ENCODE measurements at places on chromosomes 11 and 22. TPM values are rescaled to one million over a fixed set of nuclear protein-coding genes. Genes with fewer than 3 reads are reported as not detected.

DNA sequence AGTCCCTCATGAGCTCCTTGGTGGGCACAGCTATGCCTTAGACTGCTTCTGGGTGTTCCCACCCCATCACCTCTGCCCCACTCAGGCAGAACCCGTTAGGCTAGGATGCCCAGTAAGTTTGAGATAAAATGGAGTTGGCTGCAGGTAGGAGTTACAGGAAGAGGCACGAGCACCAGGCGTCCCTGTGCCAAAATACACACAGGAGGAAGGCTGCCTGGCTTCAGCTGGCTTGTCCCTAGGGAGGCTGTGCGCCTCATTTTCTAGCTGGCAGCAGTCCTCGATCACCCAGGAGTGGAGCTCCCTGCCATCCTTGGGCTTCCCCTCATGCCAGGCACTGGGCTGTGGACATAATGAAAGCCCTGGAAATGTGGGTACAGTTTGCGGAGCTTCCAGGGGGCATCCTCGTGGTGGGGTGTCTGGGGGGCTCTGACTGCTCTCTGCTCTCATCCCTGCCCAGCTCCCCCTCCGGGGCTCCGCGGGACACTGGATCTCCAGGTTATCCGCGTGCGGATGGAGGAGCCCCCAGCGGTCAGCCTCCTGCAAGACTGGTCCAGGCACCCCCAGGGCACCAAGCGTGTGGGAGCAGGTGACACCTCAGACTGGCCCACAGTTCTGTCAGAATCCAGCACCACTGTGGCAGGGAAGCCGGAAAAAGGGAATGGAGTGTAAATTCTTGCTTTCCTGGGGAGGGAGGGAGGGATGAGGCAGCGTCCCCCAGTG is 12.3 kb upstream of the MARK2 start:
- DNase-seq = no peak
- no peak overlapping the region for H3K27ac ChIP-seq
- H3K4me3 ChIP-seq = no peak overlapping the region
- H3K4me1 ChIP-seq = no peaks in the 10 kb centered on the region

GRCh38 chr11:86565388-86565787 is 107.0 kb downstream of the ME3 start:
- no peaks in the 10 kb centered on the region for H3K4me1 ChIP-seq
- no peak overlapping the region for H3K4me3 ChIP-seq
- H3K27ac ChIP-seq = no peak overlapping the region

DNA sequence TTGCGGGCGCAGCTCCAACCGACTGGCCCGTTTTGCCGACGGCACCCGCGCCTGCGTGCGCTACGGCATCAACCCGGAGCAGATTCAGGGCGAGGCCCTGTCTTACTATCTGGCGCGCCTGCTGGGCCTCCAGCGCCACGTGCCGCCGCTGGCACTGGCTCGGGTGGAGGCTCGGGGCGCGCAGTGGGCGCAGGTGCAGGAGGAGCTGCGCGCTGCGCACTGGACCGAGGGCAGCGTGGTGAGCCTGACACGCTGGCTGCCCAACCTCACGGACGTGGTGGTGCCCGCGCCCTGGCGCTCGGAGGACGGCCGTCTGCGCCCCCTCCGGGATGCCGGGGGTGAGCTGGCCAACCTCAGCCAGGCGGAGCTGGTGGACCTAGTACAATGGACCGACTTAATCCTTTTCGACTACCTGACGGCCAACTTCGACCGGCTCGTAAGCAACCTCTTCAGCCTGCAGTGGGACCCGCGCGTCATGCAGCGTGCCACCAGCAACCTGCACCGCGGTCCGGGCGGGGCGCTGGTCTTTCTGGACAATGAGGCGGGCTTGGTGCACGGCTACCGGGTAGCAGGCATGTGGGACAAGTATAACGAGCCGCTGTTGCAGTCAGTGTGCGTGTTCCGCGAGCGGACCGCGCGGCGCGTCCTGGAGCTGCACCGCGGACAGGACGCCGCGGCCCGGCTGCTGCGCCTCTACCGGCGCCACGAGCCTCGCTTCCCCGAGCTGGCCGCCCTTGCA is 1.0 kb downstream of the FJX1 start:
- H3K27me3 ChIP-seq = peaks cover 31% of the 10 kb centered on the region
- no peak overlapping the region for H3K27ac ChIP-seq

GRCh38 chr11:72609045-72609444 is 65.2 kb downstream of the PDE2A start:
- H3K27me3 ChIP-seq = peaks cover 6% of the 10 kb centered on the region
- no peaks in the 10 kb centered on the region for H3K36me3 ChIP-seq
- 0 out of 2 replicates have a peak, but pooled peaks cover 5% of the 10 kb centered on the region for H3K4me1 ChIP-seq
- DNase-seq = no peak

Gene PDHX
- total RNA-seq = 73.8 TPM
